ENCODE measurements at places on chromosomes 4 and X.
A peak's percentile ranks its signal among the peaks of the same experiment; 100 is the strongest.

- no peak for DNase-seq
Measured at GRCh38 chr4:105462576-105462975, 11.3 kb downstream of the PPA2 start.

GRCh38 chr4:164056426-164057142, 562.1 kb downstream of the TMA16 start:
- peak; percentile 4 for DNase-seq

- no peak for DNase-seq
Measured at GRCh38 chr4:30068234-30068633, 651.9 kb upstream of the PCDH7 start.

DNA sequence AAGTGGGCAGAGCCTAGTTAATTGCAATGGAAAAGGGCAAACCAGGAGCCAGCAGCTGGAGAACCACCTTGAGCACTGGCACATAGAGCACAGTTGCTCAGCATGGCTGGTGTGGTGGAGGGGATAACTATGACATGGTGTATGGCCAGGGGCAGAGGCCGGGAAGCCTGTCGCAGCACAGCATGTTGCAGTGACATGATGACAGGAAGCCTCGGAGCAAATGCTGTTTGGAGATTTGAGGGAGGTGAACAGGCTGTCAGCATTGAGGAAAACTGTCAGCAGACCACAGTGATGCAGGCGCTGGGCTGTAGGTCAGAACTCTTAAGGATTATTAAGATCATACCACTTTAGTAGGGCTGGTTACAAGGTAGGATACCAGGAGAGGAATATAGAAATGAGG, 228.7 kb downstream of the CBR4 start:
- no peak for DNase-seq

DNA sequence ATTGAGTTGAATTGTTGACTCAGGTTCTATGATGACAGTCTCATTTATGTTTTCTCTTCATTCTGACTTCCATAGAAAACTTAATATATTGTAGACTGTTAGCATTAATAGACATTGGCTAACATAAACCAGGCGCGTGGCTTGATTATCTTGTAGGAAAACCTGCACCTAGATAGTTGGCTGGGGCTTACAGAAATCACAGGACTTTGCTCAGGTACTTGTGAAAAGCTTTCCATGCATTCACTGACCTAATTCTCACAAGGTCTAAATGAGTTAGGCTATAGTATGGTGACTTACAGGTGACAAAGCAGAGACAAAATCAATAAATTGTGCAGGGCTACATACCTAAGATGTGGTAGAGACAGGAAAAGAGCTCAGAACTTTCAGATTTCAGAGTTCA, 212.8 kb downstream of the GPAT3 start:
- DNase-seq: no peak

GRCh38 chr4:10722957-10723356, 38.4 kb upstream of the CLNK start:
- no peak for DNase-seq

DNA sequence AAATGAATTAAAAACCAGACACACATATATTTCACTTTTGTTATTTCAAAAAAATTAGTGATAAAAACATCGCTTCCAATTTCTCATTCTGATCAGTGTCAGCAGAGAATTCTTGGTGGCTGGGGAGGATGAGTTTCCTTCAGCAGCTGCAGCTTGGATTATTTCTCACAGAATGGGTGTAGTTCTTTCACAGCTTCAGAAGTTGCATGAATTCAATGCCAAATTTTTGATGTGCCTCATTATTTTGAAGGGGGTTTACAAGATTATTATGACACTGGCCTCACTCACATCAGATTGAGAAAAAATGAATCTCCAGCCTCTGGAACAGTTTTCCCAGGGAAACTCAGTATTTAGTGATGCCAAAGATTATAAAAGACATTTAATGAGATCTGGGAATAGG, 184.9 kb upstream of the WDFY3 start:
- no peak for DNase-seq

- no peak for DNase-seq
Measured at GRCh38 chr4:68416591-68416990, 30.7 kb upstream of the TMPRSS11E start.

- no peak for DNase-seq
Measured at GRCh38 chrX:13159886-13160285, 115.5 kb upstream of the FAM9C start.

DNA sequence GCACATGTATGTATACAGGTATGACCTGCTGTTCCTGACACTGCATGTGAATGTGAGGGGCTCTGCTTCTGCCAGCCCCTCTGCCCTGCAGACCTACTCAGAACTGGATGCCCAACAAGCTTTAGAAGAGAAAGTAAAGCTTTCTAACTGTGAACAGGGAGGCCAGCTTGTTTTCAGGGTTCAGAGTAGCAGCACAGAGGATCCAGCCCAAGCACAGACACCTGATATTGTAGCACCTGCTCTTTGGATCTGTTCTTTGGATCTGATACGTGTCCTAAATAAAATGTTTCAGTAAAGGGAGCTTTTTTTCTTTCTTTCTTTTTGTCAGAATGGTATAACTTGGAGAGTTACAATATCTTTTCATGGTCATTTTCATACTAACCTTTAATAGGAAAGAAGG, 19.2 kb downstream of the DCUN1D4 start:
- no peak for DNase-seq

GRCh38 chr4:84856468-84857049, 109.9 kb downstream of the WDFY3 start:
- DNase-seq: no peak

DNA sequence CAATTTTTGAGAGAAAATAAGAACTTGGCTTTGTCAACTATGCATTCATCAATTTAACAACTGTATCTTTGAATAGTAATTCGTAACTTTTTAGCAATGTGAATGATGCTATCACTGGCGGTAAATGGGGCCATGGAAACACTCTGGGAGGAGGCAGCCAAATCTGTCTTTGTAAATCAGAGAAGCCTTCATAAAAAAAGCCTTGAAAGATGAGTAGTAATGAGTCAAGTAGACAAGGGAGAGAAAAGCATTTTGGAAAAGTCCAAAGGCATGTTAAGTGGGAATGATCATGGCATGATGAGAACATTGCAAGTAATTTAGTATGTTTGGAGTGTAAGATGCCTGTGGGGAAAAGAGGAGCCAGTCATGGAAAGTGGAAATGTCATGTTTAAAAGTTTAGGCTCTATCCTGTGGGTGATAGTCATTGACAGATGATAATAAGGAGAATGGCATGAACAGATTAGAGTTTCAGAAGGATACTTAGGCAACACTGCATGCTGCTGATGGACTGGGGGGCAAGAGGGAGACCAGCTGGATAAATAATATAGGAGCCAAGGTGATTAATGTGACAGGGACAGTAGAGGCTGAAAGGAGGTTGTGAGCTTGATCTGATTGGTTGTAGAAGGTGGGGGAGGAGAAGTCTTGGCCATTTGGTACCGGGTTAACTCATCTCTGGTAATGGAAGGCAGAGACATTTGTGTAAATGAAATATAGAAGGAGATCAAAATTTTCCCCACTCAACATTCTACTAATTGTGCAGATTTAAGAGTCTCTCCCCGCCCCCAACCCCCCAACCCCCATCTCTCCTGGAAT, 16.3 kb downstream of the SPRY1 start:
- DNase-seq: no peak

- DNase-seq: no peak
Measured at GRCh38 chr4:121277194-121278105, 103.4 kb downstream of the QRFPR start.

DNA sequence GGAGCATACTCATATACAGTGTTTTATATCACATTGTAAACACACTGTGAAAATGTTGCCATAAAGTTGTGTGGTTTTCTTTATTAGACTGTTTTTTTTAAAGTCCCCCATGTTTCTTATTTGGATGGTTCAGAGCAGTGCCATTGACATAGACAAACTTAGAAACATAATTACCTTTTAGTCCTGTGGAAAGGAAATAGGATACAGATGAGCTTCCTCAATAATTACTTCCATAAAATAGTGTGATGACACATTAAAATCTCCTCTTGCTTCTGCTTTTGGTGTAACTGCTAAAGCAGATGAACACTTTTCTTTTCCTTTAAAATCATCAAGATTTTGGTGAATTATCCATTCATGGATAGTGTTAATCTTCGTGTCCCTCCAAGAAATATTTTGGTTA, 52.9 kb upstream of the LIMCH1 start:
- DNase-seq: no peak

- no peak for DNase-seq
Measured at GRCh38 chr4:147361726-147362125, 119.2 kb upstream of the EDNRA start.

GRCh38 chr4:106424426-106424825, 55.8 kb upstream of the GIMD1 start:
- no peak for DNase-seq

GRCh38 chrX:130826249-130826648, 76.8 kb downstream of the ENOX2 start:
- DNase-seq: no peak

DNA sequence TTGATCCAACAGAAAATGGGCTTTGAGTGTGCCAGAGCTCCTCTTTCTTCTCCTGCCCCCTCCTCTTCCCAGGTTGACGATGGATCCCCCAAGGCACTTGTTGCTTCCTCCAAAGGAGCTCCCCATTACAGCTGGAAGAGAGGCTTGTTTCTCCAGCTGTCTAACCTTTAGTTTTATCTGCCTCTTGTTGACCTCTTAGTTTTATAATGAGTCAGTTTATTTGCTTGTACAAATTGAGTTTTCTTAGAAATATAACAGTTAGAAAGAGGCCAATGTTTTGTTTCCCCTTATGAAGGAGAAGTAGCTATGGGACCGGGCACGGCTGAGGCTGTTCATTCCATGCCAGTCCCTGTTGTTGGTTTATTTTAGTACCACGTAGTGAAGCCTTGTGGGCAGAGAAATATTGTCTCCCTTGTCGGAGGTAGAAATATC, 158.2 kb downstream of the SPRY1 start:
- no peak for DNase-seq

DNA sequence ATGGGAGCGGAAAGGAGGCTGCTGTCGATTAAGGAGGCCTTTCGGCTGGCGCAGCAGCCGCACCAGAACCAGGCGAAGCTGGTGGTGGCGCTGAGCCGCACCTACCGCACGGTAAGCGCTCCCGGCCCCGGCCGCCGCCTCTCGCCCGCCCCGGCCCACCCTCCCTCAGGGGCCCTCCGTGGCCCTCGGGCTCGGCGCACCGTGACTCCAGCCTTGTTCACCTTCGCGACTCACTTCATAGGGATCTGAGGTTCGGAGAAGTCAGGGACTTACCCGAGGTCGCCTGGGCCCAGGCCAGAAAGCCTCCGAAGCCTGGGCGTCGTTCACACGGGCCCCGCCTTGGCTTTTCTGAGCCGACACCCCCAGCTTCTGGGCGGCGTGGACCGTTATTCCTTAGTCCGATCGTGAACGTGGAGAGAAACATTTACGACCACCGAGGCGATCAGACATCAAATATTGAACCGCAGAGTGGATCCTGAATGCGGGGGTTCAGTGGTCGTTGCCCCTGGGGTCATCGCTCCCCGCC, 362 bp downstream of the NCAPG start:
- no peak for DNase-seq

GRCh38 chrX:22081475-22082092, 49.5 kb downstream of the PHEX start:
- DNase-seq: no peak

DNA sequence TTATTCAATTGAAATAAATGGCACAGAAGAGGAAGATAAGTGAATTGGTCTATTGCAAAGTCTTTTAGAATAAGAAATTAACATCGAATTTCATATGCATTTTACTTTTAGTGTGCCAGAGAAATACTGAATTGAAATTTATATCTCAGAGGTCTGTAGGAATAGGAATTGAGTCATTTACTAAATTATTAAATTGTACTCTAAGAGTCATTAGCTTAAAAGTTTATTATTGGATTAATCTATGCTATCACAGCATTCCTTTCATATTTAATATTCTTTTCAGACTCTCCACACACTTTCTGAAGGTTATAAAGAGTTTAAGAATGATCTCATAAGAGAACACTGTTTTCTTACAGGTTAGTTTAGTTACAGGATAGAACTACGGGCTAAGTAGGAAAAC, 2711.5 kb downstream of the ARAP2 start:
- DNase-seq: no peak

DNA sequence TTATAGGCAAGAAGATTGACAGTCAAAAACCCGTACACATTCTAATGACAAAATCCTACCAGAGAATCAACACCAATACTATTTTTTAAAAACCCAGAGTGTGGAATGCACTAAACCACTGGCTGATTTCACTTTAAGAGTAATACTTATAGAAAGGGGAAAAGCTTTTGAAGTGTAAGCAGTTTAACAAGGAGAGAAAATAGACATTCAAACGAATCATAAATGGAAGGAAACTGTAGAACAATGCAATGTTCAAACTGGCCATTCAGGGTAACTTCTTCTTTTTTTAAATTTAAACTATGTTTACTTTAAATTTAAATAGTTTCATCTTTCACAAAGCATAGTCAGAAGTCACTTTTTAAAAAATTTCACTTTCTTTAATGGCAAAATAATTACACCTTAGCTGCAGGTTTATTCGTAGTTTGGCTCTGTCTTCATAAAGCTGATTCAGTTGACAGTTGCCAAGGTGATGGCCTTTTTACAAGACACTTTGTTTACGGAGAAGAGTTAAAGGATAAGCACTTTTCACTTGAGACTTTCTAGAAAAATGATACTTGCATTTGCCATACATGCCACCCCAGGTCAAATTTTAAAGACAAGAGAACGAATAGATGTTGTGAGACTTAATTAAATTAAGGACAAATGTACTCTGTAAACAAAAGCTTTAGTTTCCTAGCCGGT, 82.4 kb upstream of the KLF3 start:
- no peak for DNase-seq

GRCh38 chr4:76641351-76641750, 206.3 kb downstream of the SHROOM3 start:
- no peak for DNase-seq

GRCh38 chr4:24846716-24847115, 51.3 kb downstream of the SOD3 start:
- no peak for DNase-seq
